ENCODE measurements at places on chromosomes 3 and 15.

- DNase-seq: no peak
Observed at GRCh38 chr3:130576375-130577266, 59.6 kb downstream of the COL6A6 start.

- DNase-seq: no peak
Observed at GRCh38 chr3:15345608-15346137, 13.3 kb upstream of the SH3BP5 start.

DNA sequence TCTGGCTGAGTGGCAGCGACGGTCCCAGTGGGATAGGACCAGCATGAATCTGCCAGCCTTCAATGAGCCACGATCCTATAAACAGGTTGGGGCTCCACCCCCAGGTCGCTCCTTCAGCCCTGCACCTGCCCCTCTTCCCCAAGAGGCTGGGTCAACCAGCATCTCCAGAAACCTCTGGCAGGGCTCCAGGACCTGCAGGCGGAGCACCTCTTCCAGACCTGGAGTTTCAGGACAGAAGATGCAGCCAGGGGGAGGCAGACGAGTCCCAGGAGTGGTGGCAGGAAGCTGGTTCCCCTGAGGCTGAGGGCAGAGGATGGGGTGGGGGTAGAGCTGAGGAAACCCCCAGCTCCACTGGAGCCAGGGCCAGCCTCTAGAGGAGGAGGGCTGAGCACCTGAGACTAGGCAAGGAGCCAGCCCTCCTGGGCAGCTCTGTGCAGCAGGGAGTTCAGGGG, at the start of gene PLA2G4D:
TSS of gene PLA2G4D (minus strand) at position 51 of the 452 bp plus-strand sequence. CDS start 103 bp downstream, outside the sequence.
- no peak for DNase-seq

- DNase-seq: no peak
Observed at GRCh38 chr3:36820083-36820482, 55.7 kb upstream of the DCLK3 start.

Data from DMS 273 treated with DMSO at 0.1 percent for 48 hours (cell line).